ENCODE measurements at places on chromosomes 12 and 14. TPM values are rescaled to one million over a fixed set of nuclear protein-coding genes. Genes with fewer than 3 reads are reported as not detected.

Gene CIDEB
- 1.0 TPM for total RNA-seq

Gene LRIG3
- 16.5 TPM for total RNA-seq

Gene CARMIL3
- total RNA-seq = not detected

Gene SPTB
- not detected for total RNA-seq

Gene KRT6A
- total RNA-seq = not detected

Gene RNFT2
- 4.1 TPM for total RNA-seq

Gene MYF5
- not detected for total RNA-seq

Gene ELK3
- 2.0 TPM for total RNA-seq

Gene ZNF410
- total RNA-seq = 67.7 TPM

Gene DERA
- total RNA-seq = 87.0 TPM

Gene CLEC9A
- not detected for total RNA-seq

Gene KCNJ8
- 1.4 TPM for total RNA-seq

All from Caki2 (cell line).